OCI-LY7 (cell line): ENCODE measurements at places on chromosomes 11 and 22.
A peak's percentile ranks its signal among the peaks of the same experiment; 100 is the strongest.

DNA sequence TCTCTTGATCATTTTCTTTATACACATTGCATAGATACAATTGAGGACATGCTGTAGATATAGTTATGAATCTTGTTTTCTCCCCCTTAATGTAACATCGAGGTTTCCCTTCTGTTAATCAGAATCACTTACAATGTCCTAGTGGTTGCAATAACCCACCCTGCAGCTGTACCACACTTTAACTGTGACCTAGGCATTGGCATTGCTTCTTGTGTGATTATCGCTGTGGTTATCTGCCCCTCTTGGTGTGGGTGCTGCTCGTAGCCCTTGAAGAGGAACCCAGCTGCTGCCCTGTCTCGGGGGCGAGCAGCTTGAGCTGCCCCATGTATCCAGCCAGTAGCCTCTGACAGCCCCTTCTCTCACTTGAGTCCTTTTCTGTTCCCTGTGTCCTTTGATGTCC, 1.5 kb downstream of the DGAT2 start:
- peak; percentile 15 for DNase-seq

- DNase-seq: no peak
These were observed 64.8 kb downstream of the STIM1 start for GRCh38 chr11:3920148-3920852.

DNA sequence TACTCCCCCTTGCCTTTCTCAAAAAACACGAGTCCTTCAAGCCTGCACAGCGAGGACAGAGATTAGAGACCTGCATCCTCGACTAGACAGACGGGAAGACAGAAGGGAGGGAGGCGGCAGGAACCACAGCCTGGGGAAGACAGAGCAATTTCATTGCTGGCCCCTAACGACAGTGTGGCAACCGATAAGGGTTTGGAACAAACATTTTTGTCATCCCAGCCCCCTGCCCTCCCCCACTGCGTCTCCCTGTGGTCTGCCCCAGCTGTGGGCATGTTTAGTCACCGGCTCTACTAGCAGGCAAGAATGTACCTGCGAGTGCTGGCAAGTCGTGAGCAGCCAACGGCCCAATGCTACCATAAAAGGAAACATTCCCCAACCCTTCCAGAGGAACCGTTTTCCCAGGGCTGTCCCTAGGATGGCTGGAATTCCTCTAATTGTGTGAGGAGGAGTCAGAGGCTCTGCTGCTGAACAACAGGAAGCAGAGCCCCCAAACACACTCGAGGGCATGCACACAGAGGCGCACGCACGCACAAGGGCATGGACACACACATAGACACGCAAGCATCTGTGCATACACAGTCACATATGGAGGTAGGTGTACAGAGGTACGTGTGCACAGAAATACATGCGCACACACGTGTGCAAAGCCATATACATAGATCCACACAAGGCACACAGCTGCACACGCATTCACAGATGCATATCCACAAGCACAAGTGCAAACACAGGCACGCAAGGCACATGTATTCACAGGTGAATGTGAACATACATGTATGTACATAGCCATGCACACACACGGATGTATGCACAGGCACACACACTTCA, 58.3 kb downstream of the MYH9 start:
- DNase-seq: peak; percentile 5

DNA sequence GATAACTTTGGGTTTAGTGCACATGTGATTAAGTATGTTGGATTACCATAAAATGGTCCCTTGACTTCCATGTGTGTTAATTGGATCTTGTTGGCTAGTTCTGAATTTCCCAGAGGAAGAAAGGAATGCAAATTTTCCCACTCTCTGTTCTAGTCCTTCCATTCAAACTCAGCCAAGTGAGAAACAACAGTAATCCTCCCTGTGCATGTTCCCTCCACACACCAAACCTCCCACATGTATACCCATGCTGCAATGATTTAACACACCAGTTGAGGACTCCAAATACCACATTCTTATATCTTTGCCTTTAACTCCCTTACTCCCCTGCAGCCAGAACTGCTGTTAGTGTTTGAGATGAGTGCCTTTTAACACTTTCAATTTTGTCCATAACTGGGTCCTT, 1158.9 kb downstream of the DLG2 start:
- no peak for DNase-seq

DNA sequence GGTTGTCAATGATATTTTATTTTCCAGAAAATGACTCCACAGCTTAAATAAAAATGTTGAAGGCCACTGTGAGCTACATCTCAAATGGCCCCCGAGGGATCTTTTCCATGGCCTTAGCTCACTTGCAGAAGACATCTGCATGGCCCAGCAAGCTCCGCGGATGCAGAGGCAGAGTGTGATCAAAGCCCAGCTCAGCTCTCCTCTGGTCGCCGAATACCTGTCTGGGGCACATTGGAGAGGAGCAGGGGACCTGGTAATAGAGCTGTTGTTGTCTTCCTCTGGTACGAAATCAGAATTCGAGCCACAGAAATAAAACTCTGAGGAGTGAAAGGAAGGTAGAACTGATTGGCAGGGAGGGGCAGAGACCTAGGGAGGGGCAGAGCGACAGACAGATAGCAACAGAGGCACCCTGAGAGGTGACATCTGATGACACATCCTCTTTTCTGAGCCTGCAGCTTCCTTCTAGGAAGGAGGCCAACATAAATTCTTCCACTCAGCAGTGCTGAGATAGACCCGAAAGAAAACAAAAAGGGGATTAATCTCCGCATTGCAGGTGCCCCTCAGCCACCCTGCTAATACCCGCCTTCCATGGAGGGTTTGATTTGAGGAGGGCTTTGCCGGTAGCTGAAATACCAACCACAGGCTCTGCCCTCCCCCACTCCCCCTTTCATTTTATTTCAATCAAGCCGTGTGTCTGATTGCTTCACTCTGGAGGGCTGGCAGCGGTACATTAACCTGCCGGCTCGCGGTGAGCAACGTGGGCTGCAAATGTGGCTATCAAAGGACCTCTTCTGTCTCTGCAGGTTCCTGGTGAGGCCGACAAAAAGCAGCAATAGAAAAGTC, 759.4 kb downstream of the OPCML start:
- DNase-seq: no peak

- DNase-seq: no peak
These were observed 10.4 kb upstream of the CD81 start for GRCh38 chr11:2366733-2367132.

DNA sequence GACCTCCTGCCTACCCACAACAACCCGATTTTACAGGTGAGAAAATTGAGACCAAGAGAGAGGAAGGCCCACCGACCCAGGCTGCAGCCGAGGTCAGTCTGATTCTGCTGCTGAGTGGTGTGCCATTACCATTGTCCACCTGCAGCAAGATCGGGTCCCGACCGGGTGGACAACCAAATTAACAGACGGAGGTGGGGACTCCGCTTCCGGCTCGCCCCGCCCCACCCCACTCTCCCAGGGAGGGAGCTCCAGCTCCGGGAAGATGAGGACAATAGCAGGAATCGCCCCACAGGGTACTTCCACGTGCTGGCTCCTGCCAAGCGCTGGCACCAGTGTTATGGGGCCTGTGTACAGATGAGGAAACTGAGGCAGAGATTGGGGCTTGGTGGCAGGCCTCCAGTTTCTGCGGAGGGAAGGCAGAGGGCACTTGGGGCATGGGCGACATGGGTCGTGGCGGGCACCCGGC, 425 bp upstream of the KDELR3 start:
- DNase-seq: no peak

DNA sequence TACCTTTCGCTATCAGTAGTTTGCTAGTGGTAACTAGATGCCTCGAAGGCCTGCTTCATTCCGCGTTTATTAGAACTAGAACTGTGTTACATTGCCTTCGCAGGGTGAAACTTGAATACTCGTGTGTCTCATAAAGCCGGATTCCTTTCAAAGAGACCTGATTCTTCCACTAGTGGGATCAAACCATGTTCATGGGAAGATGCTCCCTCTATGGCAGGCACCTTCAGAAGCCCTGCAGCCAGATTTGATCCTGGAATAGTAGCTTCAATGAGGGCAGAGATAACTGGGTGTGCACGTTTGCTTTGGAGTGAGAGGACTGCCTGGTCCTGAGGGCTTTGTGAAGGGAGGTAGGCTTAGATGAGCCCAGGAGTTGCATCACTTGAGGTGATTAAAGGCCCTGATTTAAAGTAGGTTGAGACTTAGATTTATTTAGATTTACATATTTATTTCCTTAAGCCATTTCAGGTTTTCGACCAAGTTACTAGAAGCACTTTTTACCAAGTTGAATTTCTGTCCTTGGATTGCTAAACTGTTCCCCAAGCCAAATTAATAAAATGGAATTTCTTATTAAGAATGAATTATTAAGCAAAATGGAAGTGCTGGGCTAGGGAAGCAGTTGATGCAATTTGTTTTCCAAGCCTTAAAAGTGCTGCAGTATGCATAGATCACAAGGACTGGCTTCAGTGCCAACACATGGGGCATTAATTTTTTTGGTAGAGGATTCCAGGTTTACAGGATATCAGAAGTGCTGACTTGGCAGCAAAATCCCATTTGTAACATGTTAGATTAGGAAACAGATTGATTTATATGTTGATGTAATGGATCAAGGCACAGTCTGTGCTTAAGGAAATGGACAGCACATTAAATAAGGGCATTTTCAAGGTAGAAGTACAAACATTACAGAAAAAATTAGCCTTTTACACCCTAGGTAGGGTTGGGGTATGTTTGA, 32.9 kb downstream of the APLP2 start:
- DNase-seq: no peak

GRCh38 chr11:113540416-113541330, 65.5 kb upstream of the DRD2 start:
- DNase-seq: no peak
